ENCODE measurements at places on chromosomes 1 and 21.
A peak's percentile ranks its signal among the peaks of the same experiment; 100 is the strongest.

DNA sequence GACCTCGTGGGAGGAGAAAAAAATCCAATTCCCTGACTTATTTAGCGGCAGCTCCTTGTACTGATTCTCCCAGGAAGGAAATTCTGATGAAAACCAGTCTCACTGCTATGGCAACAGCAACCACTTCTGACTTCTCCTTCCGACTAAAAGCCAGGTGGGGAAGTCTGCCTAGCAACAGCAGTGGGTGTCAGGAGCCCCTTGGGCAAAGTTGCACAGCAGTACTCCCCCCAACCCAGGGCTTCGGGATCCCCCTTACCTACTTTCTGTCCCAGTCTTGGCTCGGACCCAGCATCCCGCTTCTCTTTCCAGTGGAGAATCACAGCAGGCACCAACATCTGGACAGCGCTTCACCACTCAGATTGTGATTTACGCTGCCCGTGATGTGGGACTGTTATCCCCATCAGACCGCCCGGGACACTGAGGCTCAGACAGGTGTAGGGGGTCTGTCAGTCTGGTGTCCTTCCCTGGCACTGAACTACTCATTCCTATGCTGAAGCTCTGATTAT lies 24.6 kb downstream of the NKAIN1 start:
- DNase-seq = no peak

- peak; percentile 68 for DNase-seq
These were observed at the start of gene FAAP20 for GRCh38 chr1:2194319-2194897. Gene FAAP20 (minus strand): TSS chr1:2194772. CDS start chr1:2194749, 23 bp downstream.

DNA sequence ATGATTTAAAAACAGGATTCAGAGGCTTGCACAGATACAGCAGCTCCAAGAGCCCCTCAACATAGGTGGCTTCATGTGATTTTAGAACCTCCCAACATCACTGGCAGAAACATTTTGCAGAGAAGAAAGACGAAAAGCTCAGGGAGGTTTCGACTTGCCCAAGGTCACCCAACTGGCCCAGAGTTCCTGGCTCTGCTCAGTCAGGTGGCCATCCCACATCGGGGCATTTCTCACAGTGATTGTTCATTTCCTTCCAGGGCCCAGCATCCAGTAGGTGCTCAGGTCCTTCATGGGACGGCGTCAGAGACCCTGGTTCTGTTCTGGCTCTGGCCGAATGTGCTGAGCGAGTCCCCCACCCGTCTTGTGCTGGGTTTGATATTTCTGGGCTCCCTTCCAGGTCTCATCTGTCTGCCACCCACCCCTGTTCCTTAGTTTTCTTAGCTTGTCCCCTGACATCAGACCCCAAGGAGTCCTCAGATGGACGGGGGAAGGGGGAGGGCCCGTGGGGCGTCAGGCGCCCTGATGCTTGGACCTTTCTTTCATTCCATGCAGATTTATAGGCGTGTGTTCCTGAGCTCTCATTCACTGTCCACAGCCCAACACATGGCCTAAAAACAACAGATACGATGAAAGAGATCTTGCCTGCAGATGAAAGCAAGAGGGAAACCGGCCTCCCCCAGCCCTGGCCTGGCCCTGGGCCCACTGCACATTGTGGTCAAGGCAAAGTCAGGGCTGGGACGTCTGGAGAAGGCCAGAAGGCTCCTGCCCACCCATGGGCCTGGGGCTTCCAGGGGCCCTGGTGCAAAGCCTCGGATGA lies 123.1 kb upstream of the ZBTB40 start:
- DNase-seq = no peak

GRCh38 chr1:157715736-157716135 lies 15.2 kb upstream of the FCRL3 start:
- no peak for DNase-seq

GRCh38 chr1:118200836-118201235 lies 15.8 kb upstream of the SPAG17 start:
- no peak for DNase-seq

- DNase-seq = no peak
These were observed 125.1 kb upstream of the KCND3 start for GRCh38 chr1:112114540-112114939.

DNA sequence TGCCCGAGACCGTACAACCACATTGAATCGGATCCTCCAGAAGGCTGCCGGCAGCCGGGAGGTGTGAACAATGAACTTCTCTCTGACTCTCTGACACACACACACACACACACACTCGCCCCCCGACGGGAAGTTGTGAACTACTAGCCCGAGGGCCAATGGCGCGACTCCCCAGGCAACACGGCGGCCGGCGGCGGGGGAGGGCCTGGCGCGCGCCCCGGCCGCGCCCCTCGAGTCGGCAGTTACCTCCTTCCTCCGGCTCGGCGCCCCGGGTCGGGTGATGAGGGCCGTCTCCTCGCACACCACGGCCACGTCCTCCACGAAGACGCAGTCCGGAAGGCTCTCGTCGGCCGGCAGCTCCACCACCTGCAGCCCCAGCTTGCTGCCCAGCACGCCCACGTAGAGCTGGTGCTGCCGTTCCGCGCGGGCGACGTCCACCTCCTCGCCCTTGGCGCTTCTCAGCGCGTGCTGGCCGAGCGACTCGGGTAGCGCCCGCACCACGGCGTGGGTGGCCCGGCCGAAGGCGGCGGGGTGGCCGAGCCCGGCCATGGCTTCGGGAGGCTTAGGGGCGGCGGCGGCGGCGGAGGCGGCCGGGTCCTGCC lies 361 bp downstream of the DDAH1 start:
- peak; percentile 31 for DNase-seq

- DNase-seq = no peak
These were observed 1.1 kb downstream of the PATJ start for GRCh38 chr1:61743431-61743705.

- DNase-seq = no peak
These were observed 21.4 kb downstream of the RGS8 start for GRCh38 chr1:182662956-182663355.

DNA sequence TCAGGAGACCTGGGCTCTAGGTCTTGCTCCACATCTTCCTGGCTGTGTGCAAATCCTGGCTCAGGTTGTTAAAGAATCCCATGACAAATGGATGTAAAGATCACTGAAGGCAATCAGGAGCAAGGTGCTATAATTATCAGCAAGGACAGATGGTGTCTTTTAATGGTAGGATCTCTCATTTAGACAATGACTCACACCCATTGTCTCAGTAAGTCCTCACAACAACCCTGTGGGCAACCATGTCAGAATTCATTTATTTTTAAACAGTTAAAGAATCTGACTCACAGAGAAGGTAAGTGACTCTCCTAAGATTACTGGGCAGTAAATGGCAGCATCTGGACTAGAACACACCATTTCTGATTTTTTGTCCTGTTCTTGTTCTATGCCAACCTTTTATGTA lies 32.8 kb downstream of the RNASEL start:
- no peak for DNase-seq

DNA sequence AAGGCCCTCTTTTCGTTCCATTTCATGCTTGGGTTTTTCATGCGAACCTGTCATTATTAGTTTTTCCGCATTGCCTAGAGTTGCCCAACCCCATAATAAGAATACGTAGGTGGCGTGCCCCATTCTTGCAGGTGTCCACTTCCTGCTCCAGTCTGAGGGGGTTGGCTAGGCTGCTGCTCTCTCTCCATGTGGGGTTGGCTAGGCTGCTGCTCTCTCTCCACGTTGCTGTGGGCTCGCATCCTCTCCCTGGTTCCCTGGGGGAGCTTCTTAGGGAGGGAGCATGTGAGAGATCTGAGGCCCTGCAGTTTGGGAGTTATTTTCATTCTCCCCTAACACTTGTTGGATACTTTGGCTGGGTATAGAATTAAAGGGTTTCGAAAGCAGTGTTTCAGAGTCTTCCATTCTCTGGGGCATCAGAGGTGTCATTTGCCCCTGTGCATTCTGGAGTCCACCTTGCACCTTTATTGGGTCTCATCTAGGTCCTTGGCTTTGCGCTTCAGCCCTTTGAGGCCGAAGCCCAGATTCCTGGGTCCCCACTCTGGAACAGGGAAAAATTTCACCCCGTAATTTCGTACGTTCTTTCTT lies 8.6 kb downstream of the C1orf35 start:
- DNase-seq = no peak

DNA sequence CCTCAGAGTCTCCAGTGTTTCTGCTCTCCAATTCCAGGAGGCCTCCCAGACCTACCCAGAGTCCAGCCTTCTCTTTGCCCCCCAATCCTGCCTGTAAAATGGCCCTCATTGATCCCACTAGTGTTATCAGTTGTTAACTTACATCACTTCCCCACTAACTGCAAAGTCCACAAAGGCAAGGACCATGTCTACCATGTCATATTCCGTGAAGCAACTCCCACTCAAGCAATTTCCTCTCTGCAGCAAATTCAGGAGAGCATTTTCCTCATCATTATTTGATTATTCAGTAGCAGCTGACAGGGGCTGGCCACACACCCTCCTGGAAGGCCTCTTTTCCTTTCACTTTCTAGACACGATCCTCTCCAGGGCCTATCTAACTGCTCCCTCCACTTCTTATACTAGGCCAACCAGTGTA lies 153.5 kb downstream of the RERE start:
- DNase-seq = peak; percentile 17

DNA sequence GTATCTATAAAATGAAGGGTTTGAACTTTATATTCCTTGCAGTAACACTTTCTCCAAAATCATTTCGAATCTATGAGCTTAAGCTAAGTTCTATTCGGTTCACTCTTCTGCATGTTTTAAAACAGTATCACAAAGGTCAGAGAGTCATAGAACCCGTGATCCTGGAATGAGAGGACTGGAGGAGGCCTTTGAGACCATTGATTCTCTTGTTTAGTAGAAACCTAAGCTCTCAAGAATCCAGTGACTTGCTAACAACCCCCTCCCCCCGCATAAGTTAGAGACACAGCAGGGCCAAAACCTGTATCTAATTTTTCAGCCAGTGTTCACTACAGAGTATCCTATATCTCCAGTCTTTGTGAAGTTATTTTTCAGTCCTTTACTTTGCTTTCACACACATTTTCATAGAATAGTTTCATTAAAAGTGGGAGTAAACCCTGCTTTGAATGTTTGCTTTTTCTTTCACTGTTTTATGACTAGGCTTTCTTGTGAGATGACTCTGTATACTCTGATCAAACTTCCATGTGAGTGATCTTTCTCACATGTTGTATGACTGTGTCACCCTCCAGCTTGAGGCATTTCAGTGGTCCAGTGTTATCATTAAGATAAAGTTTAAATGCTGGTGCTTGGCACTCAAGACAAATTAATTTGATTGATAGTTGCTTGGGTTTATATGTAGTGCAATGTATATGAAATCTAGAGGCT lies 275.4 kb upstream of the SGIP1 start:
- DNase-seq = no peak
